ENCODE measurements at places on chromosomes 3 and 15. TPM values are rescaled to one million over a fixed set of nuclear protein-coding genes. Genes with fewer than 3 reads are reported as not detected.

Gene CLSTN2
- not detected for total RNA-seq

Gene DBR1
- 21.2 TPM for total RNA-seq

Gene SMAD3
- total RNA-seq = 24.7 TPM

Gene CCDC66
- 22.1 TPM for total RNA-seq

Gene PRKCI
- total RNA-seq = 21.3 TPM

Gene MORC1
- total RNA-seq = not detected

Gene MME
- not detected for total RNA-seq

Gene PPARG
- total RNA-seq = 0.41 TPM

Gene C3orf18
- 41.3 TPM for total RNA-seq

Gene ANKRD34C
- not detected for total RNA-seq

Gene SPSB4
- total RNA-seq = not detected

Gene CFAP91
- total RNA-seq = not detected

Gene FEM1B
- total RNA-seq = 44.4 TPM

Gene DHX30
- 84.2 TPM for total RNA-seq

Gene INKA1
- total RNA-seq = 1.8 TPM

Gene HDGFL3
- 32.2 TPM for total RNA-seq

Gene LIPH
- not detected for total RNA-seq

Gene RPP25
- 7.0 TPM for total RNA-seq

Gene COL6A5
- total RNA-seq = not detected

Gene TUBGCP5
- 22.0 TPM for total RNA-seq

Gene C3orf49
- total RNA-seq = not detected

Gene COMMD4
- total RNA-seq = 72.3 TPM

Gene KNG1
- not detected for total RNA-seq

Gene PIGBOS1
- total RNA-seq = 13.2 TPM

Gene MNS1
- total RNA-seq = 0.95 TPM

Gene EPM2AIP1
- total RNA-seq = 11.8 TPM

Gene INSYN1
- total RNA-seq = not detected

Gene IL12A
- not detected for total RNA-seq

Gene SYNPR
- not detected for total RNA-seq

Gene TMEM42
- 11.8 TPM for total RNA-seq

Gene HCN4
- not detected for total RNA-seq

Gene IQCH
- total RNA-seq = 1.7 TPM

Gene CPN2
- total RNA-seq = not detected

Gene CX3CR1
- 0.88 TPM for total RNA-seq

Gene LRRC31
- total RNA-seq = not detected

Gene APOD
- total RNA-seq = not detected

Gene TMEM44
- 5.0 TPM for total RNA-seq

Gene OCA2
- not detected for total RNA-seq

Gene RPSA
- 3,061 TPM for total RNA-seq

Gene PTH1R
- total RNA-seq = not detected

Gene PCYT1A
- 31.0 TPM for total RNA-seq

Gene CKMT1B
- total RNA-seq = 0.41 TPM

Gene ZNF609
- total RNA-seq = 37.2 TPM

Gene GABRG3
- not detected for total RNA-seq

Gene ROBO2
- total RNA-seq = not detected

Gene CILP
- not detected for total RNA-seq

Gene FILIP1L
- 0.11 TPM for total RNA-seq

Gene MDFIC2
- not detected for total RNA-seq

Gene WNT5A
- not detected for total RNA-seq

Gene STRA6
- total RNA-seq = 0.72 TPM

Gene FOXL2
- not detected for total RNA-seq

Gene ARL14
- total RNA-seq = not detected

Gene CPB1
- not detected for total RNA-seq

Gene GOLGA8H
- total RNA-seq = 0.34 TPM

Gene CCNL1
- 191 TPM for total RNA-seq

Gene CAMKV
- 2.1 TPM for total RNA-seq

Gene THRB
- total RNA-seq = not detected

Gene ACTC1
- not detected for total RNA-seq

All from activated CD8-positive, alpha-beta T cell treated with anti-CD3 and anti-CD28 coated beads for 36 hours (primary cell).